ENCODE measurements at places on chromosomes 11 and 22. TPM values are rescaled to one million over a fixed set of nuclear protein-coding genes. Genes with fewer than 3 reads are reported as not detected.

The MUC2 gene
- total RNA-seq = not detected

The PIK3IP1 gene
- total RNA-seq = 35.0 TPM

The GGTLC2 gene
- not detected for total RNA-seq

The MOGAT2 gene
- not detected for total RNA-seq

The KRTAP5-9 gene
- not detected for total RNA-seq

The MRPL16 gene
- total RNA-seq = 45.1 TPM

The SPA17 gene
- total RNA-seq = 13.0 TPM

The OR5A1 gene
- total RNA-seq = not detected
